Astrocyte (in vitro differentiated cells and primary cell): ENCODE measurements at places on chromosomes 6 and 20.

- H3K4me3 ChIP-seq, result no peak overlapping the region
- H3K27ac ChIP-seq, result no peak overlapping the region
- peaks cover 3% of the 10 kb centered on the region for H3K27me3 ChIP-seq
- no peak for DNase-seq
Observed at GRCh38 chr20:50219600-50219999, 29.0 kb downstream of the CEBPB start.

GRCh38 chr6:90086517-90086916, 192.2 kb downstream of the GJA10 start:
- H3K4me3 ChIP-seq, result no peak overlapping the region
- no peaks in the 10 kb centered on the region for H3K36me3 ChIP-seq
- no peaks in the 10 kb centered on the region for H3K27me3 ChIP-seq
- peak overlapping the region; percentile 67 for H3K27ac ChIP-seq
- peaks cover 23% of the 10 kb centered on the region for H3K4me1 ChIP-seq

GRCh38 chr6:75368151-75368779, 83.7 kb upstream of the TMEM30A start:
- no peaks in the 10 kb centered on the region for H3K27me3 ChIP-seq
- H3K4me3 ChIP-seq, result no peak overlapping the region
- no peak overlapping the region for H3K27ac ChIP-seq
- H3K4me1 ChIP-seq, result no peaks in the 10 kb centered on the region
- H3K36me3 ChIP-seq, result no peaks in the 10 kb centered on the region

DNA sequence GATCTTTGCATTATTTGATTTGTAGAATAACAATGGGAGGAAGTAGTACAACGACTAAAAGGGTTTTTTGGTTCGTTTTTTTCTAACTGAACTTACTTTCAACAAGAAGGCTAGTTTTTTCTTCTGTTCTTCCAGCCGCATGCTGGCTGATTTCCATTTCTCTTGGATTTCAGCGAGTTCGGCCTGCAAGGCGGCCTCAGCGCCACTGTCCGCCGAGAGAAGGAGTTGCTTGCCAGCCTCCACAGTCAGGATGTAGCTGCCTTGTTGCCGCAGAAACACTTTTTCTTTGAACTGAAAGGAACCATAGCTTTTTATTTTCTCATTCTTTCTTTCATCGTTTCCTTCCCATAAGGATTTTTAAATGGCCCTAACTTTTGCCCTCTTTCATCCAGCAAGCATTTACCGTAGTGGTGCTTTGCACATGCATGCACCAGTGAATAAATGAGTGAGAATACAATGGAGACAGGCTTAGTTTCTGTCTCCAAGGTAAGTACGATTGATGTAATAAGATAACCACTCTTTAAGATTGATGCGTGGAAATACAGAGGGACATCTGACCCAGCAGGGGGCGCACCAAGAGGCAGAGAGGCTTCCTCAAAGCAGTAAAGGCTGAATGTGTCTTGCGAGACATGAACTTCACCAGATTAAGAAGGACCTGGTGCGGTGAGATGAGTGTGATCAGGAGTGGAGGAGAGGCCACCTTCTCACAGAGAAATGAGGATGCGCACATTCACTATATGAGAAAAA, 398.8 kb downstream of the ESR1 start:
- no peaks in the 10 kb centered on the region for H3K27me3 ChIP-seq
- DNase-seq, result no peak
- H3K4me1 ChIP-seq, result no peaks in the 10 kb centered on the region

GRCh38 chr6:21753241-21754108, 159.9 kb downstream of the SOX4 start:
- H3K36me3 ChIP-seq, result no peaks in the 10 kb centered on the region
- peak overlapping the region; percentile 87 for H3K27ac ChIP-seq
- no peaks in the 10 kb centered on the region for H3K27me3 ChIP-seq
- peak overlapping the region; percentile 11 for H3K4me3 ChIP-seq

- peak; percentile 88 for DNase-seq
- peaks cover 9% of the 10 kb centered on the region for H3K36me3 ChIP-seq
- H3K4me3 ChIP-seq, result no peak overlapping the region
- no peaks in the 10 kb centered on the region for H3K27me3 ChIP-seq
- peaks cover 38% of the 10 kb centered on the region for H3K4me1 ChIP-seq
- no peak overlapping the region for H3K27ac ChIP-seq
Observed at GRCh38 chr20:35344354-35344837, 52.2 kb upstream of the FAM83C start.

GRCh38 chr6:63997734-63998133, 362.1 kb downstream of the PHF3 start:
- H3K36me3 ChIP-seq, result no peaks in the 10 kb centered on the region
- H3K4me1 ChIP-seq, result no peaks in the 10 kb centered on the region
- H3K4me3 ChIP-seq, result no peak overlapping the region
- H3K27me3 ChIP-seq, result no peaks in the 10 kb centered on the region
- H3K27ac ChIP-seq, result no peak overlapping the region

DNA sequence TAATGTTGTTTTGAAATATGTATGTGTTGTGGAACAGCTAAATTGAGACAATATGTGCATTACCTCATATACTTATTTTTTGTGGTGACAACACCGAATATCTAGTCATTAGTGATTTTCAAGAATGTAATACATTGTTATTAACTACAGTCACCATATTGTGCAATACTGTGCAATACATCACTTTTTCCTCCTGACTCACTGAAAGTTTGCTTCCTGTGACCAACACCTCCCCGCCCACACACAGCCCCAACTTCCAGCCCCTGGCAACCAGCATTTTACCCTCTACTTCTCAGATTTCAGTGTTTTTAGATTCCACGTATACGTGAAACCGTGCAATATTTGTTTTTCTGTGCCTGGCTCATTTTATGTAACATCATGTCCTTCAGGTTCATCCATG, 627.9 kb downstream of the PRKN start:
- H3K27me3 ChIP-seq, result no peaks in the 10 kb centered on the region
- peak; percentile 98 for DNase-seq
- no peaks in the 10 kb centered on the region for H3K36me3 ChIP-seq

DNA sequence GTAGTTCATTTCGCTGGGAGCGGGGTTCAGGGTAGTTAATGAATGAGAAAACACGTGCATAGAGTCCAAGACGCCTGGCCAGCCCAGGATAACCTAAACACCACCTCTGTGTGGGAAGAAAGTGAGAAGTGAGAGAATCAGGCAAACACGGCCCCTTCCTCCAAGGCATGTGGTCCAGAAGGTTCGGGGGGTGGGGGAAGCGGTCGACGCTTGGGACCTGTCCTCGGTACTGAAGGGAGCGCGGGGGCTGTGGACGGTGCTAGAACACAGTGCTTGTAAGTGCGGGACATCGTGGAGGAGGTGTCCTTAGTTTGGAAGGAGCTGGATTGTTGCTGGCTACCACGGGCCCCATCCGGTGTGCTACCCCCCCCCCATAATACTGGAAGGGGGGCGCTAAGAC, 1.7 kb upstream of the VSTM2L start:
- DNase-seq, result no peak
- peaks cover 20% of the 10 kb centered on the region for H3K4me1 ChIP-seq
- H3K27ac ChIP-seq, result no peak overlapping the region
- H3K27me3 ChIP-seq, result peaks cover 15% of the 10 kb centered on the region

DNA sequence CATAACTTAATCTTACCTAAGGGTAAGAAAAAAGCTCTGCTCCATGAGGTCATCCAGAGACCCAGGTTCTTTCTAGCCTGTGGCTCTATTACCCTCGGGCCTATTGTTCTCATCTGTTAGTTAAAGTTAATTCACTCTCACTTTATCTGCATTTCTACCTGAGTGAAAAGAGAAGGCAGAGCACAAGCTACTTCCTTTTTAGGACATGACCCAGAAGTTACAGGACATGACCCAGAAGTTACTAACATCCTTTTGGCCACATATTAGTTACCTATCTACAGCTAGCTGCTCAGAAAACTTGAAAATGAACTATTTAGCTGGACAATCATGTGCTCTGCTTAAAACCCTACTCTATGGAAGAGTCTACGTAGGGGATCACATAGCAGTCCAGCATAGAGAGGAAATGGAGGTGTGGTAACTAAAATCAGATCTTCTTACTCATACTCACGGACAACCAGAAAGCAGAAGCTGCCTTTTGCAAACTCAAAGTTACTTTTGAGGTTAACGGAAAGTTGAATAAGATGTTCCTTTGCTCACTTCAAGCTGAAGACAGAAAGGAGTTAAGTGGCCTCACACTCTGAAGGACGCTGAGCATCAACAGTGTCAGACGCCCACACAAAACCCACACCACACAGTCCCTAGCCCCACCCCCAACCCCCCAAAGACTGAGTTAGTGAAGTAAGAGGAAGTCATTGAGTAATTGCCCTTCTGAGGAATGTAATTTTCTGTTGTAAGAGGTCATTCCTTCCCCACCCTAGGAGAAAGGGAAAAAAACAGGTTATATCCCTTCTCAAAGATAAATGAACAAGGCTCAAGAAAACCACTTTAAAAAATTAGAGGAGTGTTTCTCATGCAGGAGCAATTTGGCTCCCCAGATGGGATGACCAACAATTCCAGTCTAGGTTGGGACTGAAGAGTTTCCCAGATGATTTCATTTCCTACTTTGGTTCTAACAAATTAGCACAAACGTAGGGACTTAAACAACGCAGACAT, 45.9 kb upstream of the TAB2 start:
- peak; percentile 60 for DNase-seq
- H3K36me3 ChIP-seq, result no peaks in the 10 kb centered on the region
- no peak overlapping the region for H3K4me3 ChIP-seq
- H3K4me1 ChIP-seq, result no peaks in the 10 kb centered on the region
- H3K27me3 ChIP-seq, result no peaks in the 10 kb centered on the region

DNA sequence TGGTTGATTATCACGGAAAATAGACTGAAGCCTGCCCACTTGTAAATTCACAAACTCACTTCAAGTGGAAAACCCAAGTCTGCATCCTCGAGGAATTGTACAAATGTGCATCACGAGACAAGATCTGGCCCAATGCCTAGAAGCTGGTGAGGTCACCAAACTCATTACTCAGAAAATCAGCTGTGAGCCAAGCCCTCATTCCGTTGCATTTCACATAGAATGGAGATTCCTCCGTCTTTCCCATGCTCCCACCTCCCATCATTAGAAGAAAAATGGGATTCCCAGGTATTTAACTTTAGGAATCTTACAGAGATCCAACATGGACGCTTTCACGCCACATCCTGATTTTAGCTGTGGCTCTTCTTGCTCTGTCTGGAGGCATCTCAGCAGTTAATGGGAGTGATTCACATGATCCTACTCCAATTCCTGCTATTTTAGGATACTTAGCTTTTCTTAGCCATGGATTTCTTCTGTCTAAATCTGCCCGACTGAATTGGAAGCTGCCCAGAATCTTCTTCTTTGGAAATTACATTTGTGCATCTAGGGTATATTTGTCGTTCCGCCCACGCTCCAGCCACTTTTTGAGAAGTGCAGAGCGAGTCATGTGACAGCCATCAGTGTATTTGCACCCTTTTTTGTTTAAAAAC, 68.7 kb upstream of the STMND1 start:
- peaks cover 22% of the 10 kb centered on the region for H3K4me1 ChIP-seq
- H3K27ac ChIP-seq, result peak overlapping the region; percentile 90
- no peaks in the 10 kb centered on the region for H3K27me3 ChIP-seq
- no peaks in the 10 kb centered on the region for H3K36me3 ChIP-seq

DNA sequence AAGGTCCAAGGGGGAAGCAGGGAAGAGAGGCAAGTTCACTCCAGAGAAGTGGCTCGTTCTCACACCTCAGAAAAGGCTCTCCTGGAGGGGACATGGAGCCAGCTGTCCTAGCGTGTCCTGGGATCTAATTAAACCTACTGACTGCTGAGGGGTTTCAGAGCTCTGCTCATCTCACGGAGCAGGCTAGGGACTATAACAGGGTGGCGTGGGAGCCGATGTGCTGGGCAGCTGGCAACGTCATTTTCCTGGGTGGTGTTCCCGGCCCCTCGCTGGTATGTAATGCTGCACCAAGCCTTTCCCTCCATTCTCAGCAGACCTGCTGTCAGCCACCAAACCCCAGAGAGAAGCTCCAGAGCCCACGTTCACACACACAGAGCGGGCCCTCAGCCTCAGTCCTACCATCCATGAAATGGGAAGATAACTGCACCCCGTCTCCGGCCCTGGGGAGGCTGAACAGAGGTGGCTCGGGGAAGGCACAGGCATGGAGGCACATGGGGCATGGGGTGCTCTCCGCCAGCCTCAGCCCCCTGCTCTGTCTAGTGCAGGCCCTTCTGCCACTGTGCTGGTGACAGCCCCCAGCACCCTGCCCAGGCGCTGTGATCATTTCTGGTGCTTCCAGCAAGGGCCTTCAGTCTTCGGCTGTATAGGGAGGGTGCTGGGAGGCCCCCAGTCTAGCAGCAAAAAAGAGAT, 1.9 kb downstream of the CST7 start:
- H3K4me1 ChIP-seq, result no peaks in the 10 kb centered on the region
- H3K27ac ChIP-seq, result no peak overlapping the region
- DNase-seq, result no peak
- no peaks in the 10 kb centered on the region for H3K36me3 ChIP-seq

- H3K27me3 ChIP-seq, result no peaks in the 10 kb centered on the region
- H3K36me3 ChIP-seq, result no peaks in the 10 kb centered on the region
- H3K4me3 ChIP-seq, result no peak overlapping the region
- H3K4me1 ChIP-seq, result peaks cover 3% of the 10 kb centered on the region
- peak; percentile 71 for DNase-seq
Observed at GRCh38 chr6:24583463-24584381, 62.3 kb downstream of the KIAA0319 start.

- peak overlapping the region; percentile 27 for H3K27ac ChIP-seq
- DNase-seq, result peak; percentile 20
- no peaks in the 10 kb centered on the region for H3K27me3 ChIP-seq
- peaks cover 14% of the 10 kb centered on the region for H3K4me1 ChIP-seq
Observed at GRCh38 chr20:37823296-37823980, 79.5 kb upstream of the VSTM2L start.
